Activated CD4-positive, alpha-beta T cell treated with anti-CD3 and anti-CD28 coated beads, Interleukin-2, amount 50 U/mL, for 1 hour (primary cell): ENCODE measurements at places on chromosomes 2 and 18.

GRCh38 chr2:10132043-10132575 lies 9.6 kb downstream of the RRM2 start:
- no peak for DNase-seq

- no peak for DNase-seq
These were observed 21.8 kb upstream of the IL1R1 start for GRCh38 chr2:102120701-102121159.

DNA sequence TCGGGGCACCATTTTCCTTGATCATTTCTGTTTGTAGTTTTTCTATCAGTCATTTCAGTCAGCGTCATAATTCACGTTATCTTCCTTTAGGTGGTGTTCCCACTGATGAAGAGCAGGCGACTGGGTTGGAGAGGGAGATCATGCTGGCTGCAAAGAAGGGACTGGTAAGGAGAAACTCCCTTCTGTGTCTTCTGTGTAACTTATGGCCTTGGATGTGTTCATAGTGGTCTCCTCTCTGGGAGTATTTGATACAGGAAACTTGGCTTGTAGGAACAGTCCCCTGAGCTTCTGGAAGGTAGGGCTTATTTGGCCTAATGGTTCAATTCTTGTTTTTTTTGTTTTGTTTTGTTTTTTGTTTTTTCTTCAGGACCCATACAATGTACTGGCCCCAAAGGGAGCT lies 1.1 kb downstream of the COX5B start:
- no peak for DNase-seq

- no peak for DNase-seq
These were observed 236.8 kb upstream of the TNP1 start for GRCh38 chr2:217096474-217097225.

DNA sequence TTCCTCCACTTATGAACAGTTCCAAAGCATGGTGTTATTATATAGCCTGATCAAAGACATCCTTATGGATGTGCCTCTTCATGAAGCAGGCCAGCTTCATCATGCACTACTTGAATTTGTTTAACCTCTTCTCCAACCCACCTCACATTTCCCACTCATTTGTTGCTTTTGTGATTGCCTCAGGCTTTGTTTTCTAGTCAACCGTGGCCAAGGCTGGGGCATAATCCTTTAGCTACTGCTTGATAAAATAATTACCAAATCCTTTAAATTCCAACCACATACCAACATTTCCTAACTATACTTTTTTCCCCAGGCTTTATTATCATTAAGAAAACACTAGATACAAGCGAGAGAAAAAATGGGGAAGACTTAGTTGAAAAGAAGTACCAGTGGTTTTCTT lies 39.6 kb upstream of the SCN1A start:
- DNase-seq = no peak

- no peak for DNase-seq
These were observed 156.5 kb downstream of the SMAD2 start for GRCh38 chr18:47773931-47774330.

DNA sequence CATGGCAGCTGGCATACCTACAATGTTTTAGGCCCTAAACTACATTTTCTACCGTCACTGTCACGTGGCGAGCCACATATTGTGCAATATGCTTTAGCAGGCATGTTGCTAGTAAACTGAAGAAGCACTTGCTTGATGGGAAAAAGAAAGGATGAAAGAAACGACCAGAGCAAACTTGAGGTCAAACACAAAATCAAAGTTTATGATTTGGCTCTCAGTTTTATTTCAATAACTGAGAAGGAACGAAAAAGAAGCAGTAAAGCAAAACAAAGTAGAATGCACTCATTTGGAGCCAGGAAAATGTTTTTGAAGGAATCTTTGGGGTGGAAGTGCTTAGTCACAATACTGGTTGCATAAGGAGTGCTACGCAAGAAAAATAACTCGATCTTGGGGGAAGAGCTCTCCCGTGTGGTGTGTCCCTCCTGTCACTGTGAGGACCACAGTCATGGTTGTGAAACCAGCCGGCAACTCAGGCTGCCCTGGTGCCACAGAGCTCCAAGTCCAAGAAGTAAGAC lies 349.8 kb downstream of the RBM43 start:
- no peak for DNase-seq

DNA sequence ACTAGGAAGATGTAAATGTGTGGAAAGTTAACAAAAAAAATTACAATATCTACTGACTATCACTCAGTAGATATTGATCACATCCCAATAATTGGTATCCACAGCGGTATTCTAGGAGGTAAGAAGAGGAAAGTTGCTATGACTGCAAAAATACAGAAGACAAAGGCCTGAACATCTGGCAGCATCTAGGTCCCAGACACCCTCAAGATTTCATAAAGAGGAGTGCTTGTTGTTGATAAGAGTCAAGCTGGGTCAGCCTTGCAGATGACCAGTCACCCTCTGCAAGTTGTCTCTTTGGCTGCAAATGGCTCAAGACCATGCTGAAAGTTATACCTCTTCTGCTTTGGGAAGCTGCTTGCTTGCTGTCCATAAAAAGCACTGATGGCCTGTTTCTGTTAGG lies 228.4 kb upstream of the FBXO11 start:
- no peak for DNase-seq

DNA sequence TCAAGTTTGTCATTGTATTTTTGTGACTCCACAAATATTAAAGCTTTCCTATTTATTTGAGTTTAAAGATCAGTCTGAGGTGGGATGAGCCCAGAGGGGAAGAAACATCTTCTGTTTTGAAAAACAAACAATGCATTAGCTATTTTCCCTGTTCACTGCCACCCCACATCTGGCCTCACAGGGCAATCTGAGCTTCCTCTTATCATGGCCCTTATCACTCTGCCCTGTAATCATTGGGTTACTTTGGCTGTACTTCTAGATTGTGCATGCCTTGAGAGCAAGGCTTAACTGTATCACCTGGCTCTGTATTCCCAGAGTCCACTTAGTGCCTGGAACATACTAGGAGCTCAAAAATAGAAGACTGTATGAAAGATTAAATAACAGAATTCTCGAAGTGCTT lies 241.6 kb upstream of the NT5C1B start:
- DNase-seq = no peak

- DNase-seq = no peak
These were observed 255.8 kb downstream of the PDE11A start for GRCh38 chr2:177816766-177817165.

DNA sequence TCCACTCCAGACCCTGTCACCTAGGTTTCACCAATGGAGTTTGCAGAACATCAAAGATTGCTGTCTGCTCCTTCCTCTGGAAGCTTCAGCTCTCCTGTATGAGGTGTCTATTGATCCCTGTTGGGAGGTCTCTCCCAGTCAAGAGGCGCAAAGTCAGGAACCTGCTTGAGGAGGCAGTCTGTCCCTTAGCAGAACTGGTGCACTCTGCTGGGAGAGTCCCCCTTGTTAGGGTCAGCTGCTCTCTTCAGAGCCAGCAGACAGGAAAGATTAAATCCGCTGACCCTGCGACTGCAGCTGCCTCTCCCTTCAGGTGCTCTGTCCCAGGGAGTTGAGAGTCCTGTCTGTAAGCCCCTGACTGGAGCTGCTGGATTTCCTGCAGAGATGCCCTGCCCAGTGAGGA lies 195.7 kb downstream of the PPP1R1C start:
- no peak for DNase-seq

GRCh38 chr2:148255929-148256328 lies 235.0 kb downstream of the MBD5 start:
- DNase-seq = no peak

GRCh38 chr2:105843476-105844374 lies 99.0 kb downstream of the NCK2 start:
- DNase-seq = no peak

GRCh38 chr18:250685-251084 lies 17.2 kb downstream of the THOC1 start:
- no peak for DNase-seq

- DNase-seq = no peak
These were observed 1889.7 kb upstream of the CELF4 start for GRCh38 chr18:39455285-39455684.

DNA sequence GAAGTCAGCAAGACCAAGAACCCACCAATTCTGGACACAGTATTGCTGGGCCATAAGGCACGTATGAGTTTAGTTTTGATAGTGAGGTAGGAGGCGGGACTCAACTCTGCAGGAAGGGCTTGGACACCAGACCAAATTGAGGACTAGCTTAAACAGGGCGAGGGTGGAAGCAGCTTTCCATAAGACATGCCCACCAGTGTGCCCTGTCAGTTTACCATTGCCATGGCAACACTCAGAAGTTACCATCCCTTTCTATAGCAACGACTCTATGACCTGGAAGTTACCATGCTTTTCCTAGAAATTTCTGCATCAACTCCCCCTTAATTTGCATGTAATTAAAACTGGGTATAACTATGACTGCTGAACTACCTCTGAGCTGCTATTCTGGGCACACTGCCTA lies 2.8 kb downstream of the M1AP start:
- no peak for DNase-seq

DNA sequence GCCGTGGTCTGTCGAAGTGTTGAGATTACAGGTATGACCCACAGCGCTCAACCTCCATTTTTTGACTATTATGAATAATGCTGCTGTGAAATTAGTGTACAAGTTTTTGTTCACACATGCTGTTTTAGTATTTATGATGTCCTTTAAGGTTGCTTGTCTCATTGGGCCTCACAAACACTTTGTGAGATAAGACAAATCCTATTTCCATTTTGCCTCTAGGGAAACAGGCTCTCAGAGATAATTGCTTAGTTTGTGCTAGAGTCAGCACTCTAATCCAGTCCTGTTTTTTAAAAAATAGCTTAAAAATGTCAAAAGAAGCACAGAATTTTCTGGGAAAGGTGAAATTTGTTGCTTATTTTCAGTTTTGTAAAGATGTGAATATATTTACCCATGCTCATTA lies 43.3 kb upstream of the CUL3 start:
- DNase-seq = no peak

DNA sequence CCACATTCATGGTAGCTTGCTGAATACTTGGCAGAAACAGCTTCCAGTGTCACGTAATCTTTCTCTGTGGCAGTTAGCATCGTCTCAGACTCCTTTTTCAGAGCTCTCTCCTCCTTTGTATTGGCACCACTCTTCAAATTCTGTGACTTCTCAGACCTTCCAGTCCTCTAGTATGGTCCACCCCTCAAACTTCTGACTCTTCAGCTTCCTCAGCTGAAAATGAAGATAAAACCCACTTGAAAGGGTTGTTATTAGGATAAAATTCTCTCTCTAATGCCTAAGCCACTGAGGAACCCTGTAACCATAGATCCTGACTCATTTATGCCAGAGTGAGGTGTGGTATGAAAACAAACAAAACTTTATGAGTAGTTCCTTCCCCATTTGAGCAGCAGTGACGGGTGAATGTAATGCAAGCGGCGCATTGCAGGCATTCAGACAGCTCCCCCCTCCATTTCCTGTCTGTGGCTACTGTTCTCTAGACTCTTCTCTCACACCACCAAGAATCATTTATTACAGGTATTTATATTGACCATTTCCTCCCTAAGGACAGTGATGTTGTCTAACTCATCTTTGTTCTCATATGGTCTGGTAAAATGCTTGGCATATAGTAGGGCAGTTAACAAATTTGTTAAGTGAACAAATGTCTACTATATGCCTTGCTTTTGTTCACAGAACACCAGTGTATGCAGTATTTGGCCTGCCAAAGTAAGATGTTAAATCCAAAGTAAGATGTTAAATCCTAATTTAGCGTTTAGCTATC lies 35.3 kb downstream of the GALNT1 start:
- DNase-seq = peak; percentile 53

GRCh38 chr2:74862020-74862964 lies 28.4 kb downstream of the HK2 start:
- DNase-seq = no peak

GRCh38 chr2:232309592-232309991 lies 69.0 kb upstream of the ALPP start:
- no peak for DNase-seq

- no peak for DNase-seq
These were observed 516.7 kb downstream of the NR4A2 start for GRCh38 chr2:155815851-155816250.

GRCh38 chr2:151357359-151357758 lies at the start of gene TNFAIP6:
Gene TNFAIP6 (plus strand): TSS chr2:151357592. CDS start chr2:151357667, 75 bp downstream.
- no peak for DNase-seq

GRCh38 chr2:222518570-222519381 lies 94.4 kb downstream of the SGPP2 start:
- DNase-seq = no peak

GRCh38 chr2:97747285-97747684 lies 33.9 kb downstream of the ZAP70 start:
- DNase-seq = no peak

DNA sequence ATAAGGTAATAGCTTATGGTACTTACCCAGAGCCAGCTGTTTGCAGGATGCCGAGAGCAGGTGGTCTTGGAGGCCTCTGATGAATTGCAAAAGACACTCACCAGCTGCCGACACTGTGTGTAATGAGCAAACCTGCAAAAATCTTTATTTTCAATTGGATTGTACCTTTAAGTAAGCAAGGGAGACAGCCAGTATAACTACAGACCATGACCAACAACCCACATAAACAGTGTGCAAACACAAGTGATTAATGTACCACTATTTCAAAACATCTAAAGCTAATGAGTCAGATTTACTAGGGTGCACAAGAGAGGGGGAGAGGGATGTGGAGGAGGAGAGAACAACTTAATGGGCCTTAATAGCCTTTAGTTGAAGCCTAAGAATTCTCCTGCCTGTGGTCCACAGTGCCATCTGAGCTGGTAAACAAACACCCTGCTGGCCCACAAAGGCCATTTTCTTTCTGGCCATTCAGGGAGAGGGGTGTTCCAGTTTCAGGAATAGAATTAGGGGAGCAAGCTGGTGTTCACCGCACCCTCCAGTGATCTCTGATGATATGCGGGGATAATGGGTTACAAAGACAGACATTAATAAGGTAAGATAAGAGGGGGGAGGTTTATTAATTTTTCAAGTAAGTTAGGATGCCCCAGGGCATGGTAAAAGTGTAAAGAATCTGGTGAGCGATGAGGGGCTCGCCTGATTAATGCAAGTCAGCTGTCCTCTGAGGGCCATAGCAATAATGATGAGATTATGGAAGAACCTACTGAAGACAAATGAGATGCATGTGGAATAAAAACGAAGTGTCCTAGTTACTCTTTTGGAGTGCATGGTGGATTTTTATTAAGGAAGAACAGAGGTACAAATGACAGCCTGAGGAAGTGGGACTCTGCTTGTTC lies 196.4 kb downstream of the HRH4 start:
- DNase-seq = no peak
